ENCODE measurements at places on chromosomes 11 and 22. TPM values are rescaled to one million over a fixed set of nuclear protein-coding genes. Genes with fewer than 3 reads are reported as not detected.

Gene HBG1
- 3.3 TPM for total RNA-seq

Gene CACNA1I
- 0.43 TPM for total RNA-seq

Gene CASP1
- 36.7 TPM for total RNA-seq

Gene SERHL2
- total RNA-seq = 2.9 TPM

GRCh38 chr11:128576555-128576954 lies 10.8 kb downstream of the ETS1 start:
- DNase-seq = no peak

GRCh38 chr22:29334696-29335344 lies 19.3 kb upstream of the RASL10A start:
- DNase-seq = no peak

DNA sequence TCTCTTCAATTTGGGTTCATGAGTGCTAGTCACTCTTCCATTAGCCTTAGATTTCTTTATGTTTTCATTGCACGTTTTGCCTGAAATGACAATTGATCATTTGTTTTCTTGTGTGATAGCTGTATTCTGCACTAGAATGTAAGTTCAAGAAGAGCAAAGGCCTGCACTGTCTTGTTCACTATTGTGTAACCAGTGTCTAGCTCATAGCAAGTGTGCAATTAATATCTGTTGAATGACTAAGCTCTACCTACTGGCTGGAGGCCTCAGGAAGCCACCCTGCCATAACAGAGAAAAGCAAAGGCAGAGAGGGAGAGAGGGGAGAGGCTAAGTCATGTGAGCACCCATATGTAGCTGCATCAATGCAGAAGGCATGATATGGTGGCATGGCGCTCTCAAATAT lies 292.8 kb upstream of the SYN3 start:
- DNase-seq = no peak

DNA sequence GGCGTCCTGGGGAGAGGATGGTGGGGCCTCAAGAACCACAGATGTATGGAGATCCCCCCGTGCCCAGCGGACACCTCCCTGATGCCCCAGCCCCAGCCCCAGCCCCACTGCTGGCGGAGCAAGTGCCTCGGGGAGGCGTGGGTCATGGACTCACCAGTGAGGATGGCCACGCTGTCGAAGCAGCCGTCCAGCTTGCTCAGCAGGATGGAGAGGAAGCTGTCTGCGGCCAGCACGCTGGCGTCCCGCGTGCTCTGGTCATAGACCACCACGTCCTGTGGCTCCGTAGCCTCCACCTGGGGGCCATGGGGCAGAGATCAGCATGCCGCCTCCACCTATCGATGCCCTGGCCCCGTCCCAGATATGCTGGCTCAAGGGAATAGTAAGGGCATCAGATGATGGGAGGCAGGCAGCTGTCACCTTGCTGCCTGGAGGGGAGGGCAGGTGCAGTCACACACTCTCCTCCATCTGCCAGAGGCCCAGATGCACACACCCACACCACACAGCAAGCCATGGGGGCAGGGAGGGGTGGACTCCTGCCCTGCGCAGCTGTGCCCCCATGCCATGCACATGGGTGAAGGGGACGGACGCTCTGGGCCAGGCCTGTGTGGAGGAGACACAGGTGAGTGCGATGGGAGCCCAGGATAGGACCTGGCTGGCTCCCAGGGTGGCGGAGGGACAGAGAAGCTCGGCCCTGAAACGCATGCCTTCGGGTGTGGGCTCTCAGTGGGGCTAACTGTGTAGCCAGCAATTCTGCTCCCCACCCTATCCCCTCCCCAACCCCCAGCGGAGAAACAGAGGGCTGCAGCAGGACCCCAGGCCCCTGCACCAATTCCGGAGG lies 8.2 kb downstream of the DUSP8 start:
- no peak for DNase-seq

- DNase-seq = peak; percentile 33
Observed at GRCh38 chr22:41833369-41834004, 582 bp downstream of the SREBF2 start.

DNA sequence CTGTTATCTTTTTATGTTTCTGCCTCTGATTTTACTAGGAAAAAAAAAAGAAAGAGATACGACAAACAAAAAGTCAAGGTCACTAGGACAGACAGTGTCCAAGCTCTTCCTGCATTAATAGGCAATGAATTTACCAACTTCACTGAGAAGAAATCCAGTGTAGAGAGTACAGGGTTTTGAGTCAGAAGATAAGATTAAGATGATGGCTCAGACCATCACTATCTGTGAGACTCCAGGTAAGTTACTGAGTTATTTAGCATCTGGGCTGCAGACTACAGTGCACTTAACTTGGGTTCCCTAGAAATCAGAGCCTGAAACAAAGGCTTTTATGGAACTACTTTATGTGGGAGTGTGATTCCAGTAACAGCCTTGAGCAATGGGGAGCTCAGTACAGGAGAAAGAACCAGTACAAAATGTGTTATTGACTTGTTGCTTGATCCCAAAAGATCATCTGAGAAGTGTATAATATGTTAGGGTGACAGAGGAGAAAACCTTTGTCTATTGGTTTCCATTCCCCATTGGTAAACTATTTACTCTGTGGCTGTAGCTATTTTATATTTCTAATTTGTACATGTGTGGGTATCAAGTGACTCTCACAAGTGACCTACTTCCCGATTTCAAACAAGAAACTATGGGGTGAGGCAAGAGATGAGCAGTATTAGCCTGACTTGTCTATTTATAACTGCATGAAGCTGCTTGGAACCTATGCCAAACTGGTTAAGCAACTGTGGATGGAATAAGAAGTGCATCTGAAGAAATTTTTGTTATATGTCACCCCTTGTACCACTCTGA lies 395.8 kb downstream of the RAB38 start:
- DNase-seq = no peak

DNA sequence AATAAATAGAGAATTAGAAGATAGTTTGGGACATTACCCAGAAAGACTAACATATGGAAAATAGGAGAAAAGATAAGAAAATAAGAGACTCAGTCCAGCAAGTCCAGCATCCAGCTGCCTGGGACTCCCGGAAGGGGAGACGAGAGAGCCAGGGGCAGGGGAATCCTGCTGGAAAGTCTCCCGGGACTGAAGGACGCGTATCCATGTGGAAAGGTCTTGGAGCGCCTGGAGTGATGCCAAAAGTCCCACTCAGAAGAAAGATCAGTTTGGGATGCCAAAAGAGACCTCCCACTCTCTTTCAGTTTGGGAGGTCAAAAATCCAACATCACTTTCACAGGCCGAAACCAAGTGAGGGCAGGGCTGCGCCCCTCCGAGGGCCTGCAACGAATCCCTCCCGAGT lies 30.7 kb downstream of the LRFN4 start:
- no peak for DNase-seq

DNA sequence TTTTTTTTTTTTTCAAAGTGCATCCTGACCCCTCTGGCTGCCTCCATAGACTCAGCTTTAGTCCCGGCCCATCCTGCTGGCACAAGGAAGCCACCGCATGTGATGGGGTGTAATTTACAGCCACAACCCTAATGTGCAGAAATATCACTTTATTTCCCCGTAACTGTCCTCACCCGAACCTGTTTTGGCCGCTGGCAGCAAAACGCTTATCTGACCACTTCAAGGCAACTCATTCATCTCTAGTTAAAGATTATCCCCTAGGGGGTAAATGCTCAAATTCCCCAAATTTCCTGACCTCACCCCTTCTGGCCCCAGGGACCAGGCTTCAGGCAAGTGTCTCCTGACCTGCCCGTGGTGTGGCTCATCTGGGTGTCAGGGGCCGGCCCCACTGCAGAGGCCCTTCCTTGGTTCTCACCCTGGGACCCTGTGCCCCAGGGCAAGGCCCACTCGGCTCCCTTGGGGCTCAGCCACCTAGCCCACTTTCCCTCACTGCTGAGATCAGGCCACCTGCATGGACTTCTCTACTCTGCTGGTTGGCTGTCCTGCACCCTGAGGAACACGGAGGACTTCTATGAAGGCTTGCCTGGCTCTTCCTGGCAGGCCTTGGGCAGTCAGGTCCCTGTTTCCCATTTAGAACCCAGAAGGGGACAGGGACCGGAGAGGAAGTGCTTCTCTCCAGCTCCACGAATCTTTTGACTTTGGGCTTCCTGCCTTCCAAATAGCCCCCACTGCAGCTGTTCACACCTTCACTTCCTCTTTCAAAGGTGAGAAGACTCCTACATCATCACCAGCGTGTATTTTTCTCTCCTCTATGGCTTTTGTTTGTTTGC lies 53.3 kb downstream of the WNT11 start:
- DNase-seq = no peak

- no peak for DNase-seq
Observed at GRCh38 chr11:123253911-123254310, 58.9 kb upstream of the CLMP start.

DNA sequence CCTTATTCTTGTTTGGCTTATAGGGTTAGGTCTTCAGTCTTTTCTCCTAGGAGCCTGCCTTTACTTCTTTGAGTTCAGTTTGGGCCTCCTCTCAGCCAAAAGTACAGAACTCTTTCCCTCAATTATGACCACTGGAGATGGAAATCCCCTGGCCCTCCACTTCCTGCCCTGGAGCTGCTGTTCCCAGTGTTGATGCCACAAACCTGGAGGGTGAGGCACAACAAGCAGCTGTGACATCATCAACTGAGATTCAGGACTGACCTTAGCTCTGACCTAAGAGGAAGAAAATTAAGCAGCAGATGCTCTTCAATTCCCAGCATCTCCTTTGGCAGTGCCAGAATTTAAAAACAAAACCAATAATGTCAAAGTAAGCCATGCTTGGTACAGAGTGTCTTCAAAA lies 3.0 kb downstream of the ABTB2 start:
- DNase-seq = no peak

DNA sequence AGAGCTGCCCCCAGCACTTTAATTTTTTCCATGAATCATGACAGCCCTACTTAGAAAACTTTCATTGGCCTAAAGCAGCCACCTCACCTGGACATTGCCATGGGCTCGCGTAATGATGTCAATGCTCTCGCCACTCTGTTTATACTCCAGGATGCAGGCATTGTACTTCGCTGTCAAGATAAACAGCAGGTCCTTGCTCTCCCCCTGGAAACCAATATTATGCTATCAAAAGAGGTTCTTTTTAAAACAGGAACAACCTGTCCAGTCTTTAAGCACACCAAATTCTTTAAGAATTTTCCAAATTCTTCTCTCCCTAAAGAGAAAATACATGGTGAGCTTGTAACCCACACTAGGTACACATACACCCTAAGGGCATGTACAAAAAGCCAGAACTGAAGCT lies 3.0 kb downstream of the DDB1 start:
- no peak for DNase-seq

All from mucosa of gallbladder (tissue), 1 donor.